Activated CD4-positive, alpha-beta T cell treated with anti-CD3 and anti-CD28 coated beads for 48 hours (primary cell): ENCODE measurements at places on chromosomes 3 and 15.
A peak's percentile ranks its signal among the peaks of the same experiment; 100 is the strongest.

GRCh38 chr3:120559242-120560061 lies 36.7 kb upstream of the NDUFB4 start:
- peak; percentile 7 for DNase-seq

DNA sequence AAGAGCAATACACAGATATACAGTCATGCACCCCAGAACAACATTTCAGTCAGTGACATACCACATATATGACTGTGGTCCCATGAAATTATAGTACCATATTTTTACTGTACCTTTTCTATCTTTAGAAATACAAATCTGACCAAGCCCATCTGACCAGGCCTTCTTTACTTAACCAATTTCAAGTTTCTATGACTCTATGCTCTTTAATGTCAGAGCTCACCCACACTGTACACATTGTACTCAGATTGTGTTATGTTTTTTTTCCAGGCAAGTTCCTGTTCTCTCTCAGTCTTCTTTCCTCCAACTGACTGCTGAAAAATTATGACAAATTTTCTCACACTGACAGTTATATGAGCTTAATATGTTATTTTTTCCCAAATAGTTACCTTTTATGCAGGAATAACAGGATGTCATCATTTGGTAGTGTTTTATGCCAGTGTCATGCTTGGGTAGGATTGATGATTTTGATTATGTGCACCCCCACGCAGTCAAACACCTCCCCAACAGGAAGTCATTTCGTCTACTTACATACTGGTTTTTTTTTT lies 8.0 kb upstream of the CBLB start:
- DNase-seq: no peak

DNA sequence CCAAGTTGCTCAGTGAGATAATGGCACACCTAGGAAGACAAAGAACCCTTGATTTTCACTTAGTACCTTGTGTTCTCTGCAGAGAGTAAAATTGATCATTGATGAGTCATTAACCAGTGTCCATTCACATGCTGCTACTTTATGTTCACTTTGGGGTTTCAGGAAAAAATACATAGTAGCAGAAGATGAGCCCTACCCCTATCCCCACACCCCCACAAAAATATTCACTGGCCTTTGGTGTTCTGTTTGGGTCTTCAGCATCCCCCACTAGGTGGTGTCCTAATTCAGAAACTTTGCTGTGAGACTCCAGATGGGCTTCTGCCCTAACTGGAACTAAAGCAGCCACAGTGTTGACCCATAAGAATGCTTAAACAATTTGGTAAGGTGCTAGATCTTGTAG lies 178.8 kb downstream of the KLHL25 start:
- no peak for DNase-seq

GRCh38 chr3:29026286-29026685 lies 254.6 kb upstream of the RBMS3 start:
- no peak for DNase-seq

DNA sequence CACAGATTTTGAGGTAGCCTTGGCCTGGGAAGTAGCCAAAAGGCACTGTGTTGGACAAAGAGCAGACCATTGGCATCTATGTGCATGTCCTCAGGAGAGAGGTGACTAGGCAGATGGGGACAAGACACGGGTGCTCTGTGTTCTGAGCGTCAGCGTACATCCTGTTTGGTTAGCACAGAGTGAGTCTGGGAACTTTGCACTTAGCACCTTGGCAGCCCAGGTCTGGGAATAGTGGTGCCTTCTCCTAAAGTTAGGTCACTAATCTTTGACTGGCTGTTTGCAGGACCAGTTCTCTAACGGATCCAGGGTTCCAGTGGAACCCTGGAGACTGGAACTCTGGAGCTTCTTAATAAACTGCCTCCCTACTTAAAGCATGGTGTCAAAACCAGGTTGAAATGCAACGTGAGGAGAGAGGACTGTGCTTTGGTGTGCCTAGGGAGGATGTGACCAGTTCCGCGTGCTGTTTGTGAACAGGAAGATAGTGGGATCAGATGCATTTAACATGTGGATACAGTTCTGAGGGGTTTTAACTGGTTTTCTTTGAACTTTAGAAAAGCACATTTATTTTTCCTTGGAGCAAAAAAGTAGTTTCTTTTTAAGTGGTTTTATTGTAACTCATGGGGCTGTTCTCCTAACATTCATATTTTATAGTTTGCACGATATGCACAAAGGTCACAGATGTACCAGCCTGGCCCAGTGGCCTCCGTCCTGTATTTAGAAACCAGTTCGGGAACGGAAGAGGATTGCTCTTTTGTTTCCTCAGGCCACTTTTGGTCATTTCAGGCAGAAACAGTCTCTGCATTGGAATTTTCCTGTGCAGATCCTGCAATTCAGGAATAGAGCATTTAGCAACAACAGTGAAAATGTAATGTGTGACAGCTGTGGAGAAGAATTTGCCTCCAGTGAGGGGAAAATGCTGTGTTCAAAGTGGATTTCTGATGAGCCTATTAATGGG lies 48.8 kb downstream of the ABHD2 start:
- DNase-seq: no peak
